ENCODE measurements at places on chromosomes 1 and 21. TPM values are rescaled to one million over a fixed set of nuclear protein-coding genes. Genes with fewer than 3 reads are reported as not detected.
A peak's percentile ranks its signal among the peaks of the same experiment; 100 is the strongest.

TEDDM1 gene
- total RNA-seq = not detected

GRCh38 chr21:15183813-15184257 is 119.0 kb upstream of the NRIP1 start:
- no peaks in the 10 kb centered on the region for H3K27me3 ChIP-seq
- H3K36me3 ChIP-seq = no peaks in the 10 kb centered on the region
- H3K4me1 ChIP-seq = no peaks in the 10 kb centered on the region
- no peak overlapping the region for H3K27ac ChIP-seq
- DNase-seq = no peak

GRCh38 chr1:35470977-35471613 is 86.1 kb downstream of the KIAA0319L start:
- H3K36me3 ChIP-seq = peaks cover 8% of the 10 kb centered on the region
- no peak overlapping the region for H3K4me3 ChIP-seq
- H3K27me3 ChIP-seq = no peaks in the 10 kb centered on the region
- H3K27ac ChIP-seq = no peak overlapping the region
- DNase-seq = no peak

TRIM67 gene
- total RNA-seq = 0.02 TPM

CD34 gene
- total RNA-seq = 0.07 TPM

DNA sequence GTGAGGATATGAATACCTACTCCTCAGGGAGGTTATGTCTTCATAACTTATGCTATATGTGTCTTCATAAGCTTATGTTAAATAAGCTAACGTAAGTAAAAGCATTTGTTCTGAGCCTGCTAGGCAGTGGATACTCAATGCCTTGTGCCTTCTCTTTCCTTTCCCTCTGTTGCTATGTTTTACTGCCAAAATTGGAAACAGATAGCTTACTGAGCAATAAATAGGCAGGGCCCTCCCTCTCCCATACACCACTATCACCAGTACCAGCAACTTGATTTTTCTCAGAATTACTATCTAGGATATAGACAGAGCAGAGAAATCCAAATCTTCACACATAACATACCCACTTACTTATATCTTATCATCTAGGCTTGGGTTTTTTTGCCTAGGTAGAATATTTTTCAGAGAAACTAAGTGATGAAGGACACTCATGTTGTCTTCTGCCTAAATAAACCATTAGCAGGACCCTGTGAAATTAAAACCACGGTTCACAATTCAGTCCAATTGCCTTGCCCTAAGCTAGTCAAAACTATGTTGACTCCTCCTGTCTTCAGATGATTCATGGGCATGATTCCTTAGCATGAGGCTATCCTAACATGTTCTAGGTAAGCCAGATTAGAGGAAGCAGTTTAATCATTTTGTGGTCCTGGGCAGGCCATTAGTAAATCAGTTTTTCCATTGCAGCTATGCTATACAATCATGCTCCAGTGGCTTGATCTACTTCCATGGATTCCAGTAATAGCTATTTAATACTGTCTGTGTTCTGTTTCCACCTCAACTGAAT is 15.9 kb upstream of the LRRC8C start:
- peaks cover 9% of the 10 kb centered on the region for H3K36me3 ChIP-seq
- H3K27ac ChIP-seq = no peak overlapping the region
- no peaks in the 10 kb centered on the region for H3K4me1 ChIP-seq
- no peak for DNase-seq

OR10Z1 gene
- total RNA-seq = not detected

DNA sequence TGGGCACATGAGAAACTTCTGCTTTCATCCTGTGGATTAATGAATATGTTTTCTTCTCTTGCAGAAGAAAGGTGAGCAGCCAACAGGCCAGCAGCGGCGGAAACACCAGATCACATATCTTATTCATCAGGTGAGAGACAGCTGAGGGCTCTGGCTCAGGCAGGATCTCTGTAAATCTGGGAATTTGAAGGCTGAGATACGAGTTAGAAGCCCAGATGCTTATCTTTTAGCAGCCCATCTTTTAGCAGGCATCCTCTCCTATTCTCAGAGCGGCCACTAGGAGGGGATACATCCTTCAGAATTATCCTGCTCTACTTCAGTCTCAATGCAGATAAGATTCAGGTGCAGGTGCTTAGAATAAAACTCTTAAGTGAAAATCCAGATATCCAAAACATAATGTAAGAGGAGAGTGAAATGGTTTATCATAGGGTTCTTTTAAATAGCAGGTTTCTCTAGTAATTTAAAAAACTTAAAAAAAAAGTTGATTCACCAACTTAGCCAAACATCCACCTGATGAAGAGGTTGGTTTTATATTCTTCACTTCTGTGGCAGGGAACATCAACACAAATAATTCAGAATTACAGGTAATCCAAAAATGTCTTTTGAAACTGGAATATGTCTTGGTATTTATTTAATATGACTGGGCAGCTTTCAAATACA is 19.3 kb downstream of the SH2D2A start:
- DNase-seq = peak; percentile 33
- no peaks in the 10 kb centered on the region for H3K27me3 ChIP-seq
- peaks cover 63% of the 10 kb centered on the region for H3K36me3 ChIP-seq
- H3K27ac ChIP-seq = no peak overlapping the region
- H3K4me3 ChIP-seq = no peak overlapping the region

DNA sequence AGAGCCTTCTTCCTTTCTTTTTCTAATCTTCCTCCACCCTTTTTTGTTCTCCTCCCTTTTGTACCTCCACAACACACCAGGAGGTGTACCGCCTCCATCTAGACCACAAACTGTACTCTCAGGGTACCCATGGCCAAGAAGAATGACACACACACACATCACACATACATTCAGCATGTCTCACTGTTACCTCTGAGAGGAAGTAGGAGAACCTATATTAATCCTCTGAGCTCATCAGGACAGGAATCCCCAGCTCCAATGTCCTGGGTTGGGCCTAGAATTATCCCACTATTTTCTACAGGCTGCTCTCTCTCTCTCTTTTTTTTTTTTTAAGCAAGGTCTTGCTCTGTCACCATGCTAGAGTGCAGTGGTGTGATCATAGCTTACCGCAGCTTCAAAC is 36.7 kb downstream of the ATP2B4 start:
- DNase-seq = peak; percentile 70
- no peak overlapping the region for H3K27ac ChIP-seq
- H3K36me3 ChIP-seq = no peaks in the 10 kb centered on the region
- no peaks in the 10 kb centered on the region for H3K27me3 ChIP-seq

OR14A16 gene
- total RNA-seq = not detected

C1orf185 gene
- total RNA-seq = not detected

FNDC5 gene
- total RNA-seq = not detected
